ENCODE measurements at places on chromosomes 3 and 15.

DNA sequence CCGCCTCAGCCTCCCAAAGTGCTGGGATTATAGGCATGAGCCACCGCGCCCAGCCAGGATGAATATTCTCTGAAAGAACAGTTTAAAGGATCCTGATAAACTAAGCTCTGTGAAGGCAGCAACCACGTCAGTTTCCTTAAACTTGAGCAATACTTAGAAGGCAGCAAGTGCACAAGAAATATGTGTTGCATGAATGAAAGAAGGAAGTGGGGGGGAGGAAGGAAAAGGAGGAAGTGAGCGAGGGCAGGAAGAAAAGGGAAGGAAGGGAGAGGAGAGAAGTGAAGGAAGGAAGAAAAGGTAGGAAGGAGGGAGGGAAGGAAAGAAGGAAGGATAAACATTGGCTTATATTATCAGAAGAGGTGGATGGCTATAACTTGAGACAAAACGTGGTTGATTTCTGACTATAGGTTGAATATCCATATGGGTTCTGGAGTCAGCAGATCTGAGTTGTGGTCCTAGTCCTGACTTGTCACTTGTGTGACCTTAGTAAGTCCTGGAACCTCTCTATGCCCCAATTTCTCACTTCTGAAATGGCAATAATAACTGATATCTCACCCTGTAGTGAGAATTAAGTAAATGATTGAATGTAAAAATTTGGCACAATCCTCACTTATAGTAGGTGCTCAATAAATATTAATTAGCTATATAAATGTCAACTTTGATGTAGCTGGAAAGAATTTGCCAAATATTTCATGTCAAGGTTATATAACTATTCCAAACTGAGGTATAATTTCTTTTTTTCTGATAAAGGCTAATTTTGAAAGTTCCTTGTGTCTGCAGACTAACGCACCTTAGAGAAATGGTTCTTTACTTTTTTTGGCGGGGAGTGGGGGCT lies 12.0 kb upstream of the SEMA4B start:
- DNase-seq: no peak

GRCh38 chr15:67010898-67011616 lies 54.3 kb upstream of the SMAD3 start:
- no peak for DNase-seq

DNA sequence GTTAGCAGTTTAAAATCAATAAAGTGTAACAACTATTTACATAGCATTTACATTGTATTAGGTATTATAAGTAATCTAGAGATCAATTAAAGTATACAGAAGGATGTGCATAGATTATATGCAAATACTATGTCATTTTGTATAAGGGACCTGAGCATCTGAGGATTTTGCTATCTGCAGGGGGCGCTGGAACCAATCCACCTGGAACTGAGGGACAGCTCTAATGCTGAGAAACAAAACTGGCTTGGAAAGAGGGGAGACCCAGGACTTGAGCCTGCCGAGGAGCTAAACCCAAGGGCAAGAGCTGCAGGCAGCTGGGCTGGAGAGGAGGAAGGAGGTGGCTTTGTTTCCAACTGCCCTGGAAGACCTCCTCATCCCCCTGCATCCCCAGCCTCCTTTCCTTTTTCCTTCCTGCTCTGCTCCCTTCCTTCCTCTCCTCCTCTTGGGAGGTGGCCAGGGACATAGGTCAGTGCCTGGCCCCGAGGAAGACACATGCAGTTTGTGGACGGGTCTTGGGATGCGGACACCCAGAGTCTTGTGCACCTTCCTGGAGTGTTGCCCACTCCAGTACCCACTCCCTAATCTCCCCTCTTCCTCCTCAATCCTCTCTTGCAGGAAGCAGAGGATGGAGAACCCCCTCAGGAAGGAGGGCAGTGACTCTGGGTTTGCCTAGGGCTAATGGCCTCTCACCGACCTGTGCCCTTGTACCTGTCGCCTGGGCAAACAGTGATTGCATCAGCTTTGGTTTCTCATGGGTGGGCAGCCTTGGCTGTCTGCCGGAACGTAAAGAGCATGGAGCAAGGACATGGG lies 825 bp upstream of the RTP3 start:
- DNase-seq: no peak

DNA sequence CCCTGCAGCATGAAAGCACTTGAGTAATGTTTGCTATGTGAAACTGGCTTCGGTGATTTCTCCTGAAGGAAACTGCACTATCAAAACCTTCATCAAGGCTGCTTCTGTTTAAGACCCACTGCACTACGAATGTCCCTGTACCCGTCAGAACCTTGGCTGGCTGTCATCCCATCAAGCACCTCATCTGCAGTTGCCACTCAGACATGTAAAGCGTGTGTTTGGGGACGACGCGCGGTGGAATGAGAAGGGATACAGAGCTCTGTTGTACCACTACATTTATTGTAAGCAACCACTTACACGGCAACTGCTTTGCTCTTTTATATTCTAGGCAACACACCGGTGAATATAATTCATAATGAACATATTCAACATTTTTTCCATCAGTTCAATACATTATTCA lies 147.6 kb downstream of the TIGIT start:
- DNase-seq: no peak

- DNase-seq: no peak
Observed at GRCh38 chr3:64867224-64867623, 179.4 kb upstream of the ADAMTS9 start.

DNA sequence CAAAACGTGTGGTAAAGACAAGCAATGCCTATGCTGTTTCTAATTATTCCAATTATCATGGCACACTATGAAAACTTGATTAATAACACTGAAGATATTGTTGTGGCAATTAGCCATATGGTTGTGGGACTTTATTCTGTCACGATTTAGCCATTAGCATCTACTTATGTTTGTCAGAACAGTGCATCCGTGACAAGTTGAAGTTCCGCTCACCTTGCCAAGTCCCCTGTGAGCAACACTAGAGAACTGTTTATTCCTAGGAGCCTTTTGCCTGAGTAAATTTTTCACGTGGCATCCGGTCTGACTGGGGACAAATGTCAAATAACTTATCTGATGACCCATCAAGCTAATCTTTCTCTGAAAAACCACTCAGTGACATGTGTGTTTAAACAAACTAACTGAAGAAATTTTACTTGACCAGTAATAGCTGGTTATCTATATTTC lies 403.3 kb downstream of the TBC1D5 start:
- no peak for DNase-seq

GRCh38 chr15:101675796-101676582 lies 23.8 kb upstream of the TM2D3 start:
- DNase-seq: no peak

Measured in mucosa of gallbladder (tissue), 1 donor.